ENCODE measurements at places on chromosomes 2 and 18.

GRCh38 chr2:161426922-161427663 is 11.0 kb downstream of the TBR1 start:
- DNase-seq = no peak

GRCh38 chr2:8154270-8154669 is 527.6 kb upstream of the ID2 start:
- DNase-seq = peak; percentile 34

DNA sequence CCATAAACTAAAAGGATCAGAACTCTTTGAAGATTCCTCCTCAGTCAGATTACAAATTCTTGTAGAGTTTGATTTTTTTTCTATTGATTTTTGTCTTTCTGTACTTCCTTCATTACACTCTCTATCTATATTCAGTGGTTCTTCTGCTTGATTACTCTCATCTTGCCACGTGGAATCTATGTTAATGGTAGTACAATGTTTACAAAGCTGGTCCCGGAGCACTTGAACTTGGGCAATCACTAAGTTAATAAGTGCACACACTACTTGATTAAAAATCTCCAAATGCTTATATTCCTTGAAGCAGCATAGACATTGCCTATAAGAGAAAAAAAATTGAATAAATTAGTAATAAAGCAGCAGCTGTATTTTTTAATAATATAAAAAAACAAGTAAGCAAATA is 65.1 kb downstream of the USP34 start:
- DNase-seq = no peak

DNA sequence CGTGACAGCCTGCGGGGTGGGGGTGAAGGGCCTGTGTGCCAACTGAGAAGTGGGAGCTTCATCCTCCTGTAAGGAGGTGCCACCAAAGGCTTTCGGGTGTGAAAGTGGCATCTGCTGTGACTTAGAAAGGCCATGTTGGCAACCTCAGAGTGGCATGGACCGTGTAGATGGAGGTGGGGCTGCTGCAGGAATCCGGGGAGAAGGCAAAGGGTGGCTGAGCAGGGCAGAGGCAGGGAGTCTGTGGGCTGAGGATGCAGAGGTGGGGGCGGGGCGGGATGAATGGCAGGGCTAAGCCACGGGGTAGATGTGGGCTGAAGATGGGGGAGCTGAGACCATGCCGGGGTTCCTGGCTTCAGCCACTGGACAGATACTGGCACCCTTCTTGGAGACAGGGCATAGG is 28.2 kb downstream of the TOGARAM2 start:
- no peak for DNase-seq

DNA sequence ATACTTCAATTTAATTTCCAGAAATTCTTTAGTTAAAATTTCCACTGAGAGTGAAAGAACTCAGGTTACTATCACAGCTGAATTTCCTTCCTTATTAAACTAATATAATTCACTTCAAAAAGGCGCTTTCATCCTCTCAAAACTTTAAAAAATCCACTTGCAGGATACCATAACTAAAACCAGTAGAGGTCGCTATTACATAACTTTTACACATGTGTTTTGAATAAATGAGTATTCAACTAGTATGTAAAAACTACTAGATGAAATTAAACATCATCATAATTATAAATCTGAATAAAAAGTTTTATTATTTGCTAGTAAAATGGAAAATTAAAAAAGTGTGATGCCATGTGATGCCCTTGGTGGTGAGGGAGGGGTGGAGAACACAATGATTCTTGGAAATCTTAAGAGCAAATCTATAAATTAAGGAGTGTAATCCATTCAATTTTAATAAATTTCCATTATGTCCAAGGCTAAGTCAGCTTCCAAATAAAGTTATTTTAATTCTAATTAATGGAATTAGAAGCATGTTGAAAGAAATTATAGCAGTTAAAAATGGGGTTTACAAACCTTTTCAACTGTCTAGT is 61.4 kb downstream of the SOS1 start:
- DNase-seq = peak; percentile 7

GRCh38 chr2:39470580-39470979 is 33.5 kb upstream of the MAP4K3 start:
- no peak for DNase-seq

DNA sequence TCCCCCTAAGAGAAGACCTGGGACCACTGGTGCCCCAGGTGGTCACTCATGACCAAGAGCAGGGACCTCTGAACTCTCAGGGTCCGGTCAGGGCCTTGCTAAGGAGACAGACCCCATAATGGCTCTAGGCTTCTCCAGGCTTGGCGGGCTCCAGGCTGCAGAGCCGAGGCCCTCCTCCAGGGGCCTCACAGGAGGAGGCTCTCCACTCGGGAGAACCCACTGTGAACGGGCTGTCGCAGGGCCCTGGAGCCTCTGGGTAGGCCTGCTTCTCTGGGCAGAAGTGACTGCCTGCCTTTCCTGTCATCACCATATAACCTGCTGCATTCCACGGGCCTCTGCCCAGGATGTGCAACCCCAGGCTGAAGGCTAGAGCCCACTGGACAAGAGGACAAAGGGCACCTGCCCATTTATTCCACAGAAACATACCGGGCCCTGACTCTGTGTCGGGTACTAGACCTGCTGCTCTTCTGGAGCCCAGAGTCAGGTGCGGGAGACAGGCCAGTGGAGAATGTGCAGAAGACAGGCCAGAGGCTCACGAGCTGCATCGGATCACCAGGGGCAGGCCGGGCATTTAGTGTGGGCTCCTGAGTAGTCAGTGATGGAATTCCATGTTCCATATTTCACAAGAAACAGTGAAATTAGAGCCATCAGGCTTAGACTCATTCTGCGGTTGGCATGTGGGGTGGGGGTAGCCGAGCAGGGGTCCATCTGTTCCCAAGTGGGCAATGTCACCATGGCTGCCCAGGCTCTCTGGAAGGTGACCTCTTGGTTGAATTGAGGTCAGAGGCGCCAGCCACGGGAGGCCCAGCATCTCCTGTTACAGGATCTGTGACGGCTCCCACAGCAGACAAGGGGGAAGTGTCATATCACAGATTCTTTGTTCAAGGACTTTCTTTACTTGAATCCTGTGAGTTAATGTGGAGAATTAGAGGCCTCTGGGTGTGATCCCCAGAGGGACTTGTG is 220.8 kb downstream of the SH3RF3 start:
- no peak for DNase-seq

DNA sequence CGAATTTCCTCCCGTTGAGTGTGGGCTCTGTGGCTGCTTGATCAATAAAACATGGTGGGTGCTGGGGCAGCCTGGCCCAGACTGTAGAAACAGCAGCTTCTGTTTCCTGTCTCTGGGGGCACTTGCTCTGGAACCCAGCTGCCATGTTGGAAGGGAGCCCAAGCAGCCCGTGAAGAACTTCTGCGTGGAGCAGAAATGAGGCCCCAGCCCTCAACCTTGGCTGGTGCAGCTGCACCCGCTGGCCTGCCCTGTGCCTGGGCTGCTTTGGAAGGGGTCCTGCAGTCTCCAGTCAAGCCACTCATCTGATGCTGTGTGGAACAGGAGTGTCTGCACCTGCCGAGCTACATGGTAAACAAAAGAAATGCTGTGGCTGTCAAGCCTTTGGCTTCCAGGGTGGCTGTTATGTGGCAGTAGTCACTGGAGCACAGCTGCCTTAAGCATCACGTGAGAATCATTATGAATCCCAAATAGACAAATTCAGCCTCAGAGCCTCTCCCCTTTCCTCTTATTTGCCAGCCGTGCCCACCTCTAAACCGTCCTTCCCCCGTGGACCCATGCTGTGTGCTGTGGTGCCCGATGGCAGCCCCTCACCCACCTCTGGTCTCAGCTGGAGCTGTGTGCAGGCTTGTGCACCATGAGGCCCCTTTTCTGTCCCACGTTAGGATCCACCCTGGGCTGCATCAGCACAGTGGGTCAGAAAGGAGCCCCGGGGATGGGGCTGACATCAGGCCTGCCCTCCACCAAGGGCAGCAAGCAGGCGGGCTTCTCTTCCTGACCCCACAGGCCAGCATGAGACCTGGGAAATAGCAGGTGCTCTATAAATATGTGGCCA is 134.0 kb upstream of the HDAC4 start:
- no peak for DNase-seq

DNA sequence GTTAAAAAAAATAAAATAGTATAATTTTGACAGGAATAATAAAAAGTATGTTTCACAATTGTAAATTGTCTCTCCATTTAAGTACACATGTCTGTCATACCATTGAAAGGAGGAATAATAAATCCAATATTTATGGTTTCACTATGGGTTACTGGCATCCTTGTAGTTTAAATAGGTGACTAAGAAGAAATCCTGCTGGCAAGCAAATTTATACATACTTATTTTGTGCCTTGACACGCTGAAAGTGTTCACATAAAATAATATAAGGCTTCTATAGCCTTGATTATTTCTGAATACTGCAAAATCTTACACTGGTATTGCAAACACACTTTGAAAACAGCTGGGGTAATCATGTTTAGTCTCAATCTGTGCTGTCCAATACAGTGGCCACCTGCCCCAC is 138.3 kb upstream of the ETAA1 start:
- no peak for DNase-seq

DNA sequence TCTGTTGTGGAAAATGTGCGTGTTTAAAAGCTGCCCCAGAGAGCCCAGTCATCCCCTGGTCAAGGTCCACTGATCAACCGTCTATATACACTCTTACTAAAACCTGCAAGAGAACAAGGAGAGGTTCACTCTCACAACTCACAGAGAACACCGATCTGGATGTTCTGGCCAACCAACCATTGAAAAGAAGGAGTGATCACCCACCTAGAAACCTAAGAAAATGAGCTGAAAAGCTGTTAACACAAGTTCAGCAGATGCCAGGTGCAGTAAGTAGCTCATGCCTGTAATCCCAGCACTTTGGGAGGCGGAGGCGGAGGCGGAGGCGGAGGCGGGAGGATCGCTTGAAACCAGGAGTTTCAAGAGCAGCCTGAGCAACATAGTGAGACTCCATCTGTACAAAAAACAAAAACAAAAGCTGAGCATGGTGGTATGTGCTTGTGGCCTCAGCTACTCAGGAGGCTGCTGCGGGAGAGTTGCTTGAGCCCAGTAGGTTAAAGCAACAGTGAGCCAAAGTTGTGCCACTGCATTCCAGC is 14.5 kb downstream of the ATG16L1 start:
- DNase-seq = no peak

DNA sequence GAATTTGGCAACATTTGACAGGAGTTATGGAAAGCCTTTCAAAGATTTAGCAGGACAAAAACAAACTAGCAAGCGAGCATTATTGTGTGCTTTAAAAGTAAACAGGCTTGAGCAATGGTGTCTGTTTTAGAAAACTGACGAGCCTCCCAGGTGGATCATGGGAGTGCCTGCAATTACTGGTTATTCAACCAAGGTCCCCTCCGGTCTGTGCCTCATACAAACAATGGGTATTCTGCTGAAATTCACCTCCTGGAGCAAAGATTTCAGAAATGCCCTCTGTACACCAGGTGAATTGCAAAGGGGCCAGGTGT is 22.4 kb downstream of the RTP5 start:
- DNase-seq = no peak

DNA sequence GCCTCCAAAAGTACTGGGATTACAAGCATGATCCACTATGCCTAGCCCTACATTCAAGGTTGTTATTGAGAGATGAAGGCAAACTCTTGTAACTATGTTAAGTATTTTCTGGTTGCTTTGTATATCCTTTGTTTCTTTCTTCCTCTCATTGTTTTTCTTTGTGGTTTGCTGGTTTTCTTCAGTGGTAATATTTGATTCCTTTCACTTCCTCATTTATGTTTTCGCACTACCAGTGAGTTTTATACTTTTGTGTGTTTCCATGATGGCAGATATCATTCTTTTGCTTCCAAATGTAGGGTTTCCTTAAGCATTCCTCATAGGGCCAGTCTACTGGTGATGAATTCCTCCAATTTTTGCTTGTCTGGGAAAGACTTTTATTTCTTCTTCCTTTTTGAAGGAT is 90.2 kb downstream of the NCK2 start:
- DNase-seq = no peak

GRCh38 chr18:45565280-45565970 is 49.9 kb upstream of the SLC14A2 start:
- DNase-seq = no peak

DNA sequence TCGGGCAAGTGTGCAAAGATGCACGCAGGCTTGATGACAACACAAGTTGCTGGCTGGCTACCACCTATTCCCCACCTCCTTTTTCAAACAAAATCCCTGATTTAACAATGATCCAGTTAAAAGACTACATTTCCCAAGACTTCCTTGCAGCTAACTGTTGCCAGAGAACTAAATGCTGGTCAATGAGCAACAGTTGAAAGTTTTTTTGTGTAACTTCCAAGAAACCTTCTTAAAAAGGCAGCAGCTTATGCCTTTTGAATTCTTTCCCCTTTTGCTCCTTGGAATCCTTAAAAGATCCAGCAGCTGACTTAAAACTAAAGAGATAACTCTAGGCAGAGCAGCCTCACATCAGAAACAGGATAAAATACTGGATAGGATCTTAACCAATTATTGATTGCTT is 38.5 kb downstream of the NPHP1 start:
- DNase-seq = no peak

- DNase-seq = no peak
These were observed 34.8 kb upstream of the TWIST2 start for GRCh38 chr2:238813109-238813508.

- DNase-seq = no peak
These were observed 94.2 kb upstream of the LHCGR start for GRCh38 chr2:48849770-48850169.
